ENCODE measurements at places on chromosomes 2 and 18.

GRCh38 chr2:9799011-9799596, 44.2 kb upstream of the TAF1B start:
- no peak for DNase-seq

DNA sequence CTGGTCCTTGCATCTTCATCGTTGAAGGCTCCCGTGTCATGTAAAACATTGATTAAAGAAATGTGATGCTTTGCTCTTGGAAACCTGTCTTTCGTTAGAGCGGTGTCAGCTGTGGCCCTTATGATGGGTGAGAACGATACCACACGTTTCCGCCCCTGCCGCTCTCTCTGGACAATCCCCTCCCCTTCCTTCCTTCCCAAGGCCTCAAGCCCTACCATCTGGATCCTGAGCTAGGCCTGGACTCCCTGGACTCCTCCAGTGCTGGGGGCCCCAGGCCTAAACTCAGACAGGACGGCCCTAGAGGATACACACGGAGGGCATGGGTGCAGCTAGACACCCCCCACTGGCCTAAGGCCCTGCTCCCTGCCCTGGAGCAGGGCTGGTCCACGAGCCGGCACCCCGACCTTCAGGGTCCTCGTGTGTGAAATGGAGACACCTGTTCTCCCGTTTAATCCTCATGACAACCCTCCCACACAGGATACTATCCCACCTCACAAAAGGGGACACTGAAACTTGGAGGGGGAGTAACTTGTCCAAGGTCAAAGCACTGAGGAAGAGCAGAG, 13.2 kb downstream of the BIN1 start:
- DNase-seq = no peak

- DNase-seq = no peak
These were observed 330.2 kb upstream of the SALL3 start for GRCh38 chr18:78649421-78649820.

- DNase-seq = peak; percentile 30
These were observed 884 bp downstream of the HES6 start for GRCh38 chr2:238238766-238239542.

DNA sequence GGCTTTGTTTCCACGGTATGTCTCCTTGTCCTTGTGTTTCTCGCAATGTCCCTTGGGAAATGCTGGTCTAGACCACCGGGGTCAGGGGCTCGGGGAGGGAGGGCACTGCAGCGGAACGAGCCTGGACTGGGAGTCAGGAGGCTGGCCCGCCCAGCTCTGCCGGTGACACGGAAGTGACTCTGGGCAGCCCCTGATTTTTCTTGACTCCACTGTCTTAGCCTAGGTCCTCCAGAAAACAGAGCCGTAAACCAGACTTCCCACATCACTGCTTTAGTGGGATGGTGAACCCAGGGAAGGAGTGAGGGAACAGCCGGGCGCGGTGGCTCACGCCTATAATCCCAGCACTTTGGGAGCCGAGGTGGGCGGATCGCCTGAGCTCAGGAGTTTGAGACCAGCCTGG, 144.2 kb downstream of the ASB1 start:
- DNase-seq = no peak

DNA sequence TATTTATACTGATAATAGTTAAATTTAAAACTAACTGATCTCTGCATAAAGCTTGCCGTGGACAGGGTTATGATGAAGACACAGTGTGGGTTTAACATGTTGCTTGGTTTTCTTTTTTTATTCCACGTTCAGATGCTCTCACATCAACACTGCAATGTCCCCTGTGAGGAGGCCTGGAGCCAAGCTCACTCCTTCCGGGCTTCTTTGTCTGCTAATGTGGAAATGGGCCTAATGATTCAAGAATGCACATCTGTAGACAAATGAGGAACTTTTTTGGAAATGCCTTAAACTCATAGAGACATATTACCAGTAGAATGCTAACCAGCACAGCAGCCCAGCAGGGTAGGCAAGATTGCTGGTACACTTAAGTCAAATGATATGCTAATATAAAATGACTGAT, 208.0 kb downstream of the GALR1 start:
- DNase-seq = no peak

DNA sequence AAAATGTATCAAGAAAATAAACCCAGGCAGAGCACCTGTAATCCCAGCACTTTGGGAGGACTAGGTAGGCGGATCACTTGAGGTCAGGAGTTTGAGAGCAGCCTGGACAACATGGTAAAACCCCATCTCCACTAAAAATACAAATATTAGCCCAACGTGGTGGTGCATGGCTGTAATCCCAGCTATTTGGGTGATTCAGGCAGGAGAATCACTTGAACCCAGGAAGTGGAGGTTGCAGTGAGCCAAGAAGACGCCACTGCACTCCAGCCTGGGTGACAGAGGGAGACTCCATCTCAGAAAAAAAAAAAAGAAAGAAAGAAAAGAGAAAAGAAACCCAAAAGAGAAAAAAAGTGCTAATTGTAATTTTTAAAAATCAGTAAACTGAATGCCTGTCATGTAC, 41.4 kb downstream of the DDX18 start:
- DNase-seq = no peak

DNA sequence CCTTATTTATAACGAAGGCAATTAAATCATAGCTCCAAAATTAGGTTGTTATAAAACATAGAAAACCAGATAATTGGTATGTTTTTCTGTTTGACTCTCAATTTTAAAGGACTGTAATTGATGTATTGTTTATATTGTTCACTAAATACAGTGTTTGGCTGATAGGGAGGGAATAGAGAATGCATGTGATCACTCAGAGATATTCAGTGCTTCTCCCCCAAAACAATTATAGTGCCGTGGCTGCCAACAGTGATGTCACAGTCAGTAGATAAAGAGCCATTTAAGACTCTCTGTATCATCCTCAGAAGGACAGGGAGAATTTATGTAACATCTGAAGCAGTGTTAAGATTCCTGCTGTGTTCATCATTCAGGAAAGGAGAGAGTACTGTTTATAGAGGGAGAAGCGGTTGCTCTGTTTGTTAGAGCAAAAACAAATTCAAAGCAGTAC, 69.6 kb downstream of the PHLPP1 start:
- peak; percentile 76 for DNase-seq

DNA sequence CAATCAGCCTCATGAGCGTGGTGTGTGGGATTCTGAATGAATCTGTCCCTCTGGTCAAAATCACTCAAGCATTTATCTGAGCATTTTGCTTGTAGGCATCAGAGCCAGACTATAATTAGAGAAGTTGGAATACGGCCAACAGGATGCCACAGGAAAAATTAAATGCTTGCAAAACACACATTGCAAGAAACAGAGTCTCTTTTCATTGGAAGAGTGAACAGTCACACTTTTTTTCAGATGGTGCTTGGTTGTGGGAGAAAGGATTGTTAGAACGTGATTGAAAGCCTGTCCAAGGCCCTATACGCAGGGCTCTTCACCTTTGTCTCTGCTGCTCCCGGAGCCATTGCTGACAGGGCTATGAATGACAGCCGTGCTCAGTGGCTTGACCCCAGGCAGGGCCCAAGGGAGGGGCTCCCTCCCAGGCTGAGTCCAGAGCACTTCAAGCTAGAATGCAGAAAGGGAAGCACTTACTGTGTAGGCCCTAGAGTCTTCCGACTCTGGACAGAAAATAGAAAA, 59.8 kb downstream of the SNTG2 start:
- DNase-seq = no peak

- no peak for DNase-seq
These were observed 203.4 kb upstream of the RAB6C start for GRCh38 chr2:129775952-129776653.

GRCh38 chr2:4168834-4169233, 465.5 kb downstream of the DCDC2C start:
- no peak for DNase-seq

- no peak for DNase-seq
These were observed 56.3 kb downstream of the DNAH7 start for GRCh38 chr2:196012314-196012713.

GRCh38 chr2:226489775-226490541, 309.7 kb downstream of the IRS1 start:
- no peak for DNase-seq

- DNase-seq = no peak
These were observed 43.0 kb downstream of the MC2R start for GRCh38 chr18:13872373-13872772.

DNA sequence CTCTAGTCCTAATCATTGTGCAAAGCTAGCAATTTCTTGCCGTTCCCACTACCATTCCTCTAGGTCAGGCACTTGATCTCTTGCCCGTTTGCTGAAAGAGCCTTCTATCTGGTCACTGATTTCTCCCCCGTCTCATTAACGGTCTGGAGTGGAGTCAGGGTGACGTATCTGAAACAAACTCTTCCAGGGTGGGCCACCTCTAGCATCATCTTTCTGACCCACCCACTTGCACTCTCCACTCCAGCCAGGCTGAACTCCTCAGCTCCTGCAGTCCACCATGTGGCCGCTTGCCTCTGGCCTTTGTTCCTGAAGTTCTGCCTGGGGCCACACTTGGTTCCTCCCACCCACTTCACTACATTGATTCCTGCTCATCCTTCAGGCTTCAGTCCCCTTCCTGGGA, 13.3 kb downstream of the BCL2 start:
- DNase-seq = no peak
